Ovary (tissue), 10 donors: ENCODE measurements at places on chromosomes 7 and 10.

- DNase-seq: no peak
These were observed 525.9 kb downstream of the IPMK start for GRCh38 chr10:57741751-57742150.

GRCh38 chr10:97224483-97225435 lies 39.0 kb upstream of the SLIT1 start:
- DNase-seq: no peak

DNA sequence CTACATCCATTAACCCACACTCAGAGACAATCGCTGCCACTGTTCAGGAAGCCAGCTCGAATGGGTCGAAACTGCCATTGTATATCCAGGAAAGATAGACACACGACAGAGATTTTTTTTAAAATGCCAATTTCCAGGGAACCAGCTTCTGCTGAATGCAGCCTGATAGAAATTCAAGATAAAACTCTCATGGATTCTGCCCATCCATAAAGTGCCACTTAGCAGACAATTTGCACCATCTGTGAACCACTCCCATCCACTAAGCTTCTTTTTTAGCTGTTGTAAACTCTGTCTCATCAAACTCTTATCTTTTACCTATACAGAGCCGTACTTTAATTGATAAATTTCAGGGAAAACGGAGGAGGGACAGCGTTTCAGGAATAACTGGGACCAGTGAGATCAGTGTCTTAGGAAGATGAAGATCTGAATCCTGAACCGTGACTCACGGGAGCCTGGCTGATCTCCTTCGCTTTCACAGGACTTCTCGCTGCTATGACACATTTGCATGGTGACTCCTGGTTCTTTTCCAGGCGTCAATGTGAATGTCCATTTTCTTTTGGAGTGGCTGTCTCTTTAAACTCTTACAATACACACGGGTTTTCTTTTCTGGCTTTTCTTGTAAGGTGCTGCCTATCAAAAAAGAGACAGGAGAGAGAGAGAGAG lies 103.4 kb downstream of the FAM204A start:
- no peak for DNase-seq

- no peak for DNase-seq
These were observed 73.5 kb upstream of the GLCCI1 start for GRCh38 chr7:7895004-7895650.

GRCh38 chr10:69335063-69335587 lies 56.8 kb downstream of the HK1 start:
- peak; percentile 44 for DNase-seq

GRCh38 chr7:158320328-158320727 lies 267.3 kb downstream of the PTPRN2 start:
- DNase-seq: no peak
